Stimulated activated effector memory CD8-positive, alpha-beta T cell treated with anti-CD3 and anti-CD28 coated beads, Interleukin-12 subunit alpha, Interleukin-12 subunit beta, amount 100 ng/mL, for 72 hours (primary cell): ENCODE measurements at places on chromosomes 4 and X.

GRCh38 chr4:99117876-99118693 is 26.0 kb downstream of the ADH4 start:
- DNase-seq, result no peak

- DNase-seq, result no peak
Observed at GRCh38 chr4:148770377-148770776, 328.2 kb upstream of the NR3C2 start.

- no peak for DNase-seq
Observed at GRCh38 chr4:113293674-113294073, 244.2 kb downstream of the ANK2 start.

GRCh38 chrX:80306007-80306406 is 114.2 kb upstream of the TENT5D start:
- no peak for DNase-seq

GRCh38 chr4:184814686-184815045 is 11.1 kb downstream of the ACSL1 start:
- no peak for DNase-seq
